ENCODE measurements at places on chromosomes 7 and 10.

GRCh38 chr7:151468217-151469018, 28.5 kb upstream of the CRYGN start:
- DNase-seq: no peak

- peak; percentile 4 for DNase-seq
These were observed 101.0 kb upstream of the AGR3 start for GRCh38 chr7:16982640-16983350.

- no peak for DNase-seq
These were observed 155.3 kb downstream of the C10orf105 start for GRCh38 chr10:71564194-71564820.

- DNase-seq: no peak
These were observed 485.1 kb upstream of the KLF6 start for GRCh38 chr10:4270116-4270515.

- DNase-seq: no peak
These were observed 626.2 kb downstream of the SUGCT start for GRCh38 chr7:40760987-40761386.

GRCh38 chr7:128044064-128044463, 12.8 kb upstream of the LRRC4 start:
- DNase-seq: no peak

DNA sequence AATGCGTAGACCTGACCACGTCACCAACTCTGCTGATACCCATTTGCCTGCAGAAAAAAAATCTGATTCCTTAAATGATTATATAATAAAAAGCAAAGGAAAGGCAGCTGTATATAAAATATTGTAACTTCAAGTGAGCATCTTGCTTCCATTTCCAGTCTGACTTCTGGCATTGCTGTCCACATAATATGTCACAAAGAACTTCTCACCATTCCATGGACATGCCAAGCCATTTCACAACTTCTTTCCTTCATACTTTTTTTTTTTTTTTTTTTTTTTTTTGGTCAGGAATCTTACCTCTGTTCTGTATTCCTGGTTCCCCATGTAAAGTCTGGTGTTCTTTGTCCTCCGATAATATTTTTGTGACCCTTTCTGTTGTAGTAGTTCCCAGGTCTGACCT, 165.5 kb downstream of the SND1 start:
- DNase-seq: no peak

DNA sequence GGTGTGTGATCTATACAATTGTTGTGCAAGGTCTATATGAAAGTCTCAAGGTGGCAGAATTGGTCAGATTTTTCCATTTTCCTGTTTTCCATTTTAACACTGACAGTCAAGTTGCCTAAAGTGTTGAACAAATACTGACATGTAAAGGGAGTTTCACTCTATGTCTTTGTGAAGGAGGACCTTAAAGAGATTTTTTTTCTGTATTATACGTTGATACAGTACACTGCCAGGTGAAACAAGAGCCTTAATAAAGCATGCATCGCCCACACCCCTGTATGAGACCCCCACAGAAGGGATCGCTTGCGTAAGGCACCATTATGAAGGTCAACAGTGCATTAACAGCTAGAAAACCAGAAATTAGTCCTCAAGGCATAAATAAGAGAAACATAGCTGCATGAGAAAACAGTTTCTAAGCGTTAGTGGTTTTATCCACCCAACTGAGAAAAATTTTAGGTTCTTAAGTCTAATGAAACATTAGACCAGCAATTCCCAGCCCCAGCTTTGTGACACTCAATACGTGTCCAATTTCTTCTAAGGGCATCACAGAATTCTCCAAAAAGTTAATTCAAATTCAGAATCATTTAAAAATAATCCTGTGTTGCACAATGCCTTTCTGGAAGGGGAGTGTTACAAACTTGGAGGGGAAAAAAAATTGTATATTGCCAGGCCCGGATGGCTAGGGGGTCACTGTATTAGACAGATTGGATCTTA, 6.9 kb downstream of the KLF6 start:
- DNase-seq: peak; percentile 22

- DNase-seq: no peak
These were observed 142.6 kb downstream of the TWIST1 start for GRCh38 chr7:18974803-18975202.

GRCh38 chr10:56139405-56139804, 221.7 kb downstream of the ZWINT start:
- no peak for DNase-seq

DNA sequence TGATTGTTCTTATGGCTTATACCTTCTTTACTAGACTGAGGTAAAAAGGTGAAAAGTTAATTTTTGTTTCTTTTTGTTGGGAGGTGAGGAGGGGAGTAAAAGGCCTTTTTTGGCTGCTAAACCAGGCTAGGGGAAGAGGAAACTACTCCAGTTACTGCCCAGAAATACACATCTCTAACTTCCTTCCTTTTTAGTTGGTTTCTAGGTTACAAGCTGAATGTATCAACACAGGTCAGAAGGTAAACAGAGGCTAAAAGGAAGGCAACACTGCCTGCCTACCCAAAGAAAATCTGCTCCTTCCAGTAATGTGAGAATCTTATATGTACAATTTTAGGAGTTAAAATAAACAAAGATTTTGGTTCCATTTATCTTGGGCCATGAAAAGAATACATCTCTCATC, 140.4 kb downstream of the NRBF2 start:
- DNase-seq: no peak

Measured in hematopoietic multipotent progenitor cell (in vitro differentiated cells).